ENCODE measurements at places on chromosomes 13 and 19.

- peak; percentile 93 for DNase-seq
Measured at GRCh38 chr19:58559275-58560006, 1.0 kb upstream of the UBE2M start.

DNA sequence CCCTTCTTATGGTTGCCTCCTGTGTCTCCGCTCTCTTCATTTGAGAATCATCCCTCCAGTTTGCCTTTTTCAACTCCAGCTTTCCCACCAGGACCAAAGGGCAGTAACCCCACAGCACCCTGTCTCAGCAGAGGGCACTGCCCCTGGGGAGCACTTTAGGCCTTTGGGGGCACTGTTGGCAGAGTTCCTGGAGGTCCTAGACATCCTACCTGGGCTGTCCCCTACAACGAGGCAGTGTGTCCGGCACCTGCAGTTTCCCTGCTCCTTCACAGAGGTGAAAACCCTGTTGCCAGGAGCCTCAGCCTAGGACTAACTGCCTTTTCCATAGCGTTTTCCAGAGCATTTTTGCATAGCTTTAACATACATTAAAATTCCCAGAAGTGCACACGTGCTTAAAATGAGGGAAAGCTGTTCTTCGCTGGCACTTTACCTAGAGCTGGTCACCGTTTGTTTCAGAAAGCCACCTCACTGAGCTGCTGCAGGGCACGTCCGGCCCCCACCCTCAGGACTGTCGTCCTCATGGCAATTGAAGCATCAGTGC lies 234.9 kb downstream of the TEX29 start:
- no peak for DNase-seq

DNA sequence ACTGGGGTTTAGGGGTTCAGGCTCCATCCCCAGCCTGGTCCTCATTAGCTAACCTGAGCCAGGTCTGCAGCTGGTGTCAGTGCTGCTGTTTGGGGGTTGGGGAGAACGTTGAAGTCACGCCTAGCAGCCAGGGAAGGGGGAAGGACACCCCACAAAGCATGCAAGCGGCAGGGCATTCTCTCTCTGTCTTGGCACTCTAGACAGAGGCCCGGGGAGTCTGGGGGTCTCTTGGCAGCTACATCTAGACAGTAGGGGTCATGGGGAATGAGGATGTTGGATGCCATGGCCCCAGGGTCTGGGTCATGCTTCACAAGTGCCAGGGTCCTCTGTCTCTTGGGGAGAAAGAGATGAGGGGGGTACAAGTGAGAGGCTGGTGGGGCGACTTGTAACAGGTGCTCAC lies 2.6 kb downstream of the ERICH4 start:
- peak; percentile 13 for DNase-seq

DNA sequence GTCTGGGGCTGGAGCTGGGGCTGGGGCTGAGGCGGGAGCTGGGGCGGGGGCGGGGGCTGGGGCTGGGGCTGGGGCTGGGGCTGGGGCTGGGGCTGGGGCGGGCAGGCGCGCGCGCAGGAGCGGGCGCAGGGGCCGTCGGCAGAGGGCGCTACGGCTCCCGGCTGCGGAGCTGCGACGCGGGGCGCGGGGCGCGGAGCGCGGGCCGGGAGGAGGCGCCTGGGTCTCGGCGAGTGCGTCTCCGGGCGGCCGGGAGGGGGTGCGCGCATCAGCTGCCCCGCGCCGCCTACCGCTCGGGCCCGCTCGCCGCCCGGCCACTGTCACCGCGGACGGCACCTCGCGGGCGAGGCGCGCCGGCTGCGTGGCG lies 422 bp upstream of the MTUS2 start:
- DNase-seq, result peak; percentile 86

DNA sequence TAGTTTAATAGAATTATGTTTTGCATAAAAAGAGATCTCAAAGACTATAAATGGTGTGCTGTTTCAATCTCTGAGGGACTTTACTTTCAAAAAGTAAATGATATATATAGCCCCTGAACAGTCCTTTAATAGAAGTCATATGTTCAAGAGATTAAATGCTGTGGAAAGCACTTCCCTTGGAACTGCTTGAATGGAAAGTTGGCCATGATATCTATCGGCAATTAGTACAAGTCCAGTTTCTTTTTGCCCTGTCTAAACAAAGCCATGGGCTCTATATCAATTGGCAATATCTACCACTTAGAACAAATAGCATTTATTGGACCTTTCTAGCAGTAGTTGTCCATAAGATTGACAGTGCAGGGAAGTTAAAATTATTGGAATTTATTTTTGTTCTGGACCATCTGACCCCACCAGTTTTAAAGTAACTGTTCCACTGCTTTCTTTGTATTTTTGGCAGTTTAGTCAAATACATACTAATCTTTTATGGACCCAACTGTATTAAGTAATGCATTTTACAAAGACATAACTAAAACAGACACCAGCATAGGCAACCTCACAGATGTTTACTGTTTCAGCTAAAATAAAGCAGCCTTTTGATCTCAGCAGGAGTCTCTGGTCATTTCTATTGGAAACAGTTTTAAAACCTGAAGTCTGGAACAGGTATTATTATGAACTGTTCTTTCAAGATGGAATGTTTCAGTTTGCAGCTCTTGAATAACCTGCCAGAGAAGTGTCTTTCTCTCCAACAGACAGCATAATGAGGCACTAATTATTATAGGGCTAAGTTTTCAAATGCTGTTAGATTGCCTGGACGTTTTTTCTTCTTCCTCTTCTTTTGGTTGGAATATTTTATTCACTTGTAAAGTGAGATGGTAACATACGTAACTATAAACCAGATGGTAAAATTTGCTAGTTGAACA lies 282.6 kb downstream of the DCLK1 start:
- DNase-seq, result no peak

GRCh38 chr19:48353677-48354076 lies 10.1 kb downstream of the TMEM143 start:
- no peak for DNase-seq

DNA sequence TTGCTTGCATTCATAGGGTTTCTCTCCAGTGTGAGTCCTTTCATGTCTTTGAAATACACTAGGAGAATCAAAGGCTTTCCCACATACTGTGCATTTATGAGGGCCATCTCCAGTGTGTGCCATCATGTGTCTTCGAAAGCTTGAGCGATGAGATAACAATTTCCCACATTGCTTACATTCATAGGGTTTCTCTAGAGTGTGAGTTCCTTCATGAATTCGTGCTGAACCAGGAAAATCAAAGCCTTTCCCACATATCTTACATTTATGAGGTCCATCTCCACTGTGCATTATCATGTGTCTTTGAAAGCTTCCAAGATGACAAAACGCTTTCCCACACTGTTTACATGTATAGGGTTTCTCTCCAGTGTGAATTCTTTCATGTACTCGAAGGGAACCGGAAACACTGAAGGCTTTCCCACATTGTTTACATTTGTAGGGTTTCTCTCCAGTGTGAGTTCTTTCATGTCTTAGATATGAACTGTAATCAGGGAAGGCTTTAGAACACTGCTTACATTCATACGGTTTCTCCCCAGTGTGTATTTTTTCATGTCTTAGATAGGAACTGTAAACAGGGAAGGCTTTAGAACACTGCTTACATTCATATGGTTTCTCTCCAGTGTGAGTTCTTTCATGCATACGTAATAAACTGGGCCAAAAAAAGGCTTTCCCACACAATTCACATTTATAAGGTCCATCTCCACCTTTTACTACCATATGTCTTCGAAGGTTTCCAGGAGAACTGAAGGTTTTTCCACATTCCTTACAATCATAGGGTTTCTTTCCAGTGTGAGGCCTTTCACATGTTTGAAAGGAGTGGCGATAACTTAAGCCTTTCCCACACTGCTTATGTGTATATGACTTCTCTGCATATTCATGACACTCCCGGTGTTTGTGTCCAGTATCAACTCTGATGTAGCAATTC lies 21.4 kb downstream of the ZNF44 start:
- no peak for DNase-seq

DNA sequence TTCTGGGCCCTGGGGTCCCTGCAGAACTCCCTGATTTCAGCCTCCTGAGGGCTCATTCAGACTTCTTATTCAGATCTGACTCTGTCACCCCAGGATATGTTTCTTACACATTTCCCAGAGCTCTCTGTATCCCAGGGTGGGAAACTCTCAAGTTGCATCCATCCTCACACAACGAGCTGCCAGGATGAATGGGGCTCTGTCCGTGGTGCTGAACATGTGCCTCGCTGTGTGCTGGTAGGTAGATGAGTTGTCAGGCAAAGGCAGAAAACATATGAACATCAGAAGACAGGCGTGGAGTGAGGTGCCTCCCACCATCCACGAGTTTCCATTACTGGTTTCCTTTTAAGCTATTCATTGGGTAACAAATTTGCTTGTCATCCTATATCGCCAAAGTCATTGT lies 11.4 kb upstream of the IGFL1 start:
- peak; percentile 57 for DNase-seq

GRCh38 chr19:33418461-33418860 lies 45.0 kb downstream of the CEBPG start:
- no peak for DNase-seq

- no peak for DNase-seq
Measured at GRCh38 chr13:109172136-109172535, 542.7 kb downstream of the MYO16 start.

- no peak for DNase-seq
Measured at GRCh38 chr19:39878398-39878797, 32.2 kb upstream of the FBL start.

DNA sequence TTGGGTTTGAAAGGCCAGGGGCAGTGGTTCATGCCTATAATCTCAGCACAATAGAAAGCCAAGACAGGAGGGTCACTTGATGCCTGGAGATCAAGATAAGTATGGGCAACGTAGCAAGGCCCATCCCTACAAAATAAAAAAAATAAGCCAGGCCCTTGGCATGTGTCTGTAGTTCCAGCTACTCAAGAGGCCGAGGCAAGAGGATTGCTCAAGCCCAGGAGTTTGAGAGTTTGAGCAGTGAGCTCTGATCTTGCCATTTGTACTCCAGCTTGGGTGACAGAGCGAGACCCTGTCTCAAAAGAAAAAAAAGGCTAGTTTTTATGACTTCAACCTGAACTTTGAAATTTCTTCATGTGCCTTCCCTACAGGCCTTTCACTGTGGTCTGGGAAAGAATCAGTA lies 5.2 kb upstream of the ZNF480 start:
- no peak for DNase-seq

GRCh38 chr13:99507054-99507453 lies 5.8 kb downstream of the TM9SF2 start:
- DNase-seq, result no peak

GRCh38 chr13:111566567-111566966 lies 246.1 kb downstream of the TEX29 start:
- DNase-seq, result no peak

DNA sequence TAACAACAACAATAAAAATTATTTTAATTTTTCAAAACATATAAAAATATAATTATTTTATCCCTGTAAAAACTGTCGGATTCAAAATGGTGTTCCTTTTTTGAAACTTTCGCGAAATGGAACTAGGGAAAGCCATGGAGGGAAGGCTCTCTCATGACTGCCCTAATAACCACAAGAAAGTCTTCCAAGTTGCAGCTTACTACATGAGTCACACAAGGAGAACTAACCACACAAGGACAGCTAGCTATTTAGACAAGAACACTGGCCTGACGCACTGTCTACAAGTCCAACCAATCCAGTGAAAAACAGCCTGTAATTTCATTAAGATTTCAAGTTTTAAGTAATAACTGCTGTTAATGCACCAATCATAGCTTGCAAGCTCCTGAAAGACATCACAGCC lies 319.2 kb upstream of the PCDH9 start:
- no peak for DNase-seq

DNA sequence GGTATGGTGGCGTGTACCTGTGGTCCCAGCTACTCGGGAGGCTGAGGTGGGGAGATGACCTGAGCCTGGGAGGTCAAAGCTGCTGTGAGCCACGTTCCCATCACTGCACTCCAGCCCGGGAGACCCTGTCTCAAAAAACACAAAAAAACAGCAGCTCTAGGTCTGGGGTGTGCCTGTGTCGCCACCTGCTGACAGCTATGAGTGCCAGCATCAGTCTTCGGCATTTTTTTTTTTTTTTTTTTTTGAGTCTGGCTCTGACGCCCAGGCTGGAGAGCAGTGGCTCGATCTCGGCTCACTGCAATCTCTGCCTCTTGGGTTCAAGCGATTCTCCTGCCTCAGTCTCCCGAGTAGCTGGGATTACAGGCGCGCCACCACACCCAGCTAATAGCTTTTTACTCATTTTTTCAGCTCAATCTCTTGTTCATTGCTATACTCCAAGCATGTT lies 10.1 kb downstream of the AP2S1 start:
- peak; percentile 69 for DNase-seq

GRCh38 chr13:105442949-105443699 lies 1092.3 kb downstream of the EFNB2 start:
- no peak for DNase-seq

DNA sequence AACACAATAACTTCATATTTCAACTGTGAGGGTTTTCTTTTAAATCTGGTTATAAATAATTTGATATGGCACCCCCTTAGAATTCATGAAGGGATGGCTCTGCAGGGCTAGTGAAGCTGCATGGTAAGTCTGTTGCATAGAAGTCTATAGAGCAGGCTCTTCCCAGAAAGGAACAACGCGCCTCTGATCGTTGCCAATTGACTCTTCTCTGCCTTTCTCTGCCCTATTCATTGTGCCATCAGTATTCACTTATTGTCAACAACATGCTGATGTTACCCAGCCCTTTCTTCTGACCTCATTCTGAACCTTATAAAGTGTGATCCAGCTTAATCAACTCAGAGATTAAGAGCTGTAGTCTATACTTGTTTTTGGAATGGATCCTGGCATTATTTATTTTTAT lies 16.3 kb upstream of the DCT start:
- no peak for DNase-seq

DNA sequence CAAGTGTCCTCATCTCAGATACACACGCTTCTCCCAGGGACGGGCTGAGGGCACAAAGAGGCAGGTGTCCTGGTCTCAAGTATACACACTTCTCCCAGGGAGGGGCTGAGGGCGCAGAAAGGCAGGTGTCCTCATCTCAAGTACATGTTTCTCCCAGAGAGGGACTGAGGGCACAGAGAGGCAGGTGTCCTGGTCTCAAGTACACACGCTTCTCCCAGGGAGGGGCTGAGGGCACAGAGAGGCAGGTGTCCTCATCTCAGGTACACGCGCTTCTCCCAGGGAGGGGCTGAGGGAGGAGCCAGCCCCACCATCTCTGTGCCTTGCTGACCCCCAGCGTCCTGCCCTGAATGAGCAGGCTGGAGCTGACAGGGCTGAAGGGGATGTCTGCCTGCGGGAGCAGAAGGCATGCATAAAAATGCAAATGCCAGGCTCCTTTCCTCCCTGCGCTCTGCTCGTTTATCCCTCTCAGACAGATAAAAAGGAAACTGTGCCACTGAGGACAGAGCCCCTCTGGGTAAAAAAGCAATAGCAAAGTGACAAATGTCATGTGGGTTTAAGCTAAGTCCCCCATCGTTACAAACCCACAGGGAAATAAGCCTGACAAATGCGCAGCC lies 96.1 kb upstream of the UQCRFS1 start:
- DNase-seq, result no peak

All from Caco-2 (cell line).